Pericardium fibroblast (primary cell): ENCODE measurements at places on chromosomes 12 and 14. TPM values are rescaled to one million over a fixed set of nuclear protein-coding genes. Genes with fewer than 3 reads are reported as not detected.

Gene LTBR
- 261 and 267 TPM in 2 replicates for total RNA-seq

Gene SRSF5
- 142 and 157 TPM in 2 replicates for total RNA-seq

Gene PRIMA1
- not detected in 2 replicates for total RNA-seq

Gene SLCO1A2
- not detected in 2 replicates for total RNA-seq

Gene TAPBPL
- 7.9 and 10.9 TPM in 2 replicates for total RNA-seq

Gene EID3
- 3.6 TPM in 2 replicates for total RNA-seq

Gene KRT4
- total RNA-seq, result not detected in 2 replicates

Gene SLC17A8
- total RNA-seq, result not detected in 2 replicates

Gene ZDHHC22
- total RNA-seq, result not detected in 2 replicates

Gene FAM181A
- not detected in 2 replicates for total RNA-seq

Gene TSHR
- total RNA-seq, result not detected in 2 replicates

Gene TAS2R30
- total RNA-seq, result 0.12 and 0.26 TPM in 2 replicates

Gene RAB3IP
- 1.3 and 3.6 TPM in 2 replicates for total RNA-seq

Gene VIPAS39
- total RNA-seq, result 16.3 and 25.3 TPM in 2 replicates

Gene BEGAIN
- 0.09 and 0.35 TPM in 2 replicates for total RNA-seq

Gene OR10P1
- not detected in 2 replicates for total RNA-seq

Gene KCNK13
- not detected in 2 replicates for total RNA-seq

Gene KIF21A
- total RNA-seq, result 4.4 and 11.0 TPM in 2 replicates

Gene NPFF
- total RNA-seq, result not detected in 2 replicates

Gene ACSS3
- 5.7 and 8.8 TPM in 2 replicates for total RNA-seq

Gene CHST11
- 12.0 and 14.6 TPM in 2 replicates for total RNA-seq

Gene LRP1-AS
- total RNA-seq, result not detected in 2 replicates

Gene PLEKHG7
- not detected in 2 replicates for total RNA-seq

Gene KCNH5
- not detected in 2 replicates for total RNA-seq

Gene FAM90A1
- 0.09 and 0.93 TPM in 2 replicates for total RNA-seq

Gene SLC25A47
- not detected in 2 replicates for total RNA-seq

Gene BIN2
- not detected in 2 replicates for total RNA-seq

Gene FIGNL2
- 0.09 TPM in 1 of 2 replicates, not detected in the other for total RNA-seq

Gene NDUFA12
- total RNA-seq, result 57.4 and 115 TPM in 2 replicates

Gene KITLG
- total RNA-seq, result 9.4 and 12.4 TPM in 2 replicates

Gene ADAM20
- total RNA-seq, result 0.17 TPM in 1 of 2 replicates, not detected in the other

Gene G2E3
- 6.0 and 7.1 TPM in 2 replicates for total RNA-seq

Gene FGF23
- not detected in 2 replicates for total RNA-seq

Gene ABCC9
- 1.6 and 4.5 TPM in 2 replicates for total RNA-seq

Gene VWF
- total RNA-seq, result 0.35 and 8.8 TPM in 2 replicates

Gene TMEM52B
- total RNA-seq, result 0.17 and 0.82 TPM in 2 replicates

Gene REP15
- 0.82 TPM in 1 of 2 replicates, not detected in the other for total RNA-seq

Gene C1QL4
- total RNA-seq, result not detected in 2 replicates

Gene RPL10L
- not detected in 2 replicates for total RNA-seq

Gene RD3L
- total RNA-seq, result not detected in 2 replicates

Gene CLEC6A
- total RNA-seq, result not detected in 2 replicates
